ENCODE measurements at places on chromosomes 4 and X.
A peak's percentile ranks its signal among the peaks of the same experiment; 100 is the strongest.

DNA sequence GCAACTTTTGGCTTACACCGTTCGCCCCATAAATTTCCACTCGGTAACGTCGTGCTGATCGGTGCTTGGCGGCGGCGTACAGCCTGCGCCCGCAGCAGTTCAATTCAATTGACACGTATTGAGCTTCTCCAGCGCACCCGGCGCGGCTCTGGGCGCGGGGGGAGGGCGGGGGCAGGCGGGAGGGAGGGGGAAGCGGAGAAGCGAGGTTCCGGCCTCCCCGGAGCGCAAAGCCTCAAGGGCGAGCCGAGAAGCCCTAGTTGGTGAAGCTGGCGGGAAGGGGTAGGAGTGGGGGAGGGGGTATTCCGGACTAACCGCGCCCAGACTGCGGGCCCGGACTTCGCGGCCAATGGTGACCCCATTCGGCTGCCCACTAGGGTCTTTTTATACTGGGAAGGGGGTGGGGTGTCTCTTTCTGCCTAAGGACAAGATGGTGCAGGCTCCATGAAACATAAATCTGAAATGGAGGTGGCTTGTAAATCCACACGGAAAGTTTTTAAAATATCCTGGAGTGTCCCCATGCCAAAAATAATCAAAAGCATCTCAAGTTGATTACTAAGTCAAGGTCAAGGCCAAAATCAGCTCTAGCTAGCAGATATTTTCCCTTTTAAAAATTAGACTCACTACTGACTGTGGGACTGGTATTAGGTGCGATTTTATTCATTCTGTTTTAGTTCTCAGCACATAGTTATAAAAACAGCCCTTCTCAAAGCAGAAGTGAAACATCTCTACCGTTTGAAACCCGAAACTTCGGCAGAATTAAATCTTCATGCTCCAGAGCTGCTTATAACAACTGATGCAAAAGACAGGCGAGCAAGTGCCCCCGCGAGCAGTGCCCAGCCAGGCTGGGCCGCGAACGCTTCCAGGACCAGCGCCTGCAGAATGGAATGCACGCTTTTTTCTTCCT is 1.5 kb upstream of the BCOR start:
- no peak for DNase-seq

DNA sequence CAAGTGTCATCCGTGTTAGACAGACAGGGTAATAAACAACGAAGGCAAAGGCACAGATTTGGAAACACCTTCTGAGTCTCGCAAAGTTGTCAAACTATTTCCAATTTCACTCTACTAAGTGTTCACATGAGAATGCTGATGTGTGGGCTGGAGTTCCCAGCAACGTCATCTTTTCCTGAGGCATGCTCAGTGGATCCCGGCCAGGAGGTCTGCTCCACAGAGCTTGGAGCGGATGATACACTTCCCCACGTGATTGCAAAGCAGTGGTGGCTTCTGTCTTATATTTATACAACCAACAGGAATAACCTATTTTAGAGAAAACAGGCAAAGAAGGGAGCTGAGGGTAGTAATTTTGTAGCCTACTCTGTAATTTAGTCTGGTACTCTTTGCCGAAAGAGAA is 40.1 kb upstream of the PDK3 start:
- no peak for DNase-seq

DNA sequence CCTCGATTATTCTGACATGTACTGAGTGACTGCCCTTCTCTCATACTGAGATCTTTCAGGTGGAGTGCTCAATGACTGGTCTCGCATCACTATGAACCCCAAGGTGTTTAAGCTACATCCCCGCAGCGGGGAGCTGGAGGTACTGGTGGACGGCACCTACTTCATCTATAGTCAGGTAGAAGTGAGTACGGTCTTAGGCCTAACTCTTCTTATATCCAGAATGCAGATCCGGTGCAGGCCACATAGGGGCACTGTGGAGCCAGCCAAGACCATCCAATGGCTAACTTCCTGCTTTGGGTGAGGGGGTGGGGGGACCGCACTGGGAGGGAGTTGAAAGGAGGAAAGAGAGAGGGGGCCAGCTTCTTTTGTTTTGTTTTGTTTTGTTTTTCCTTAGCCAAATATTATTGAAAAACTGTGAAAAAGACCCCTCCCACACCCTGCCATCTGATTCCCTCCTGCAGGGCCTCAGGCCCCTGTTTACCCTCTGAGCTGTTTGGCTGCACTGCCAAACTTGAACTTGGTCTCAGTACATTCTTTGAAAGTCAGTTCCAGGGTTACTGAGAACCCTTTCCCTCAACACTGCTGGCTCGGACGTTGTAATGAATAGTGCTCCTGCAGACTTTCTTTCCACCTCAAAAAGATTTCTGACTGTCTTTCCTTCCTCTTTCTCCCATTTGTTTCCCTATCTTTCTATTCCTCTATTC is 16.2 kb downstream of the AWAT2 start:
- no peak for DNase-seq

DNA sequence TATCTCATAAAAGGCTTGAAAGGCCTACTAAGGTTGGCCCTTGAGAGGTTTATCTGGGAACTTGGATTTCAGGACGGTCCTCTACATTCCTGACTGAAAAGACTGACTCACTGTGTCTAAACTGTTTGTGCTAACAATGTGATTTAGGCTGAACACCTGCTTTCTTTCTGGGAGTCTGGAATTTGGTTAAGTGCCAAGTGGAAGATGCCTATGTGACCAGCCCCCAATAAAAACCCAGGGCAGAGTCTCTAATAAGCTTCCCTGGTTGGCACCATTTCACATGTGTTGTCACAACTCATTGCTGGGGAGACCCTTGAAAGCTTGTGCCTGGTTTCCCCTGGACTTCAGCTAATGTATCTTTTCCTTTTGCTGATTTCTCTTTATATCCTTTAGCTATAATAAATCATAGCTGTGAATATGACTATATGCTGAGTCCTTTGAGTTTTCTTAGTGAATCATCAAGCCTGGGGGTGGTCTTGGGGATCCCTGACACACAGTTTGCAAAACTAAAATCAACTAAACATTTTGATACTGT is 55.1 kb downstream of the GPR82 start:
- no peak for DNase-seq

GRCh38 chrX:12617241-12617640 is 174.0 kb upstream of the PRPS2 start:
- DNase-seq: no peak

GRCh38 chr4:109592367-109592766 is 32.3 kb downstream of the MCUB start:
- no peak for DNase-seq

DNA sequence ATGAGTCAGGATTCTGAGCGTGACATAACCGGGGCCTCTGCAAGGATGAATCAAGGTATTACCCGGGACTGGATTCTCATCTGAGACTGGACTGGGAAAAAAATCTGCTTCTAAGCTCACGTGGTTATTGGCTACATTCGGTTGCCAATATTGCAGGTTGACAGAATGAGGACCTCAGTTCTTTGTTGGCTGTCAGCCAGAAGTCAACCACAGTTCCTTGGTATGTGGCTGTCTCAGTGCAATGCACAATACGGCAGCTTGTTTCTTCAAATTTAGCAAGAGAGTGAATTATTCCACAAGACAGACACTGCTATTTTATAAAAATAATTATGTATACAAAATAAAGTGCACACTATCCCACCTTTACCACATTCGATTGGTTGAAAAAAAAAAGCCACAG is 424.2 kb downstream of the KLHL4 start:
- no peak for DNase-seq

DNA sequence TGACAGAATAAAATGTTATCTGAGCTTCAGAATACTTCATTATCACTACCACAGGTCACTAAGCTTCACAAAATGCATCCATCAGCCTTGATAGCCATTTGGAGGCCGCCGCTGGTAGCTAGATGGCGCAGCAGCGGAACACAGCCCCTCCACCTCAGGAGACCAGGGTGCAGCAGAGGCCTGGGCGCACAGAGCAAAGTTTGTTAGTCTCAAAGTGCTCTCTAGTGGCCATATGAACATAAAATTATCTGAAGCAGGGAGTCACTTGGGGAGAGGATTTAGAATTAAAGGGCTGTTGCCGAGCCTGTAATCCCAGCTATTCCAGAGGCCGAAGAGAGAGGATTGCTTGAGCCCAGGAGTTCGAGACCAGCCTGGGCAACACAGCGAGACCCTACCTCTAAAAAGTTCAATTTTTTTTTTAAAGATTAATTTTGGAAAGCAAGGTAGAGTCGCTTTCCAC is 8.1 kb upstream of the DCTD start:
- peak; percentile 15 for DNase-seq

DNA sequence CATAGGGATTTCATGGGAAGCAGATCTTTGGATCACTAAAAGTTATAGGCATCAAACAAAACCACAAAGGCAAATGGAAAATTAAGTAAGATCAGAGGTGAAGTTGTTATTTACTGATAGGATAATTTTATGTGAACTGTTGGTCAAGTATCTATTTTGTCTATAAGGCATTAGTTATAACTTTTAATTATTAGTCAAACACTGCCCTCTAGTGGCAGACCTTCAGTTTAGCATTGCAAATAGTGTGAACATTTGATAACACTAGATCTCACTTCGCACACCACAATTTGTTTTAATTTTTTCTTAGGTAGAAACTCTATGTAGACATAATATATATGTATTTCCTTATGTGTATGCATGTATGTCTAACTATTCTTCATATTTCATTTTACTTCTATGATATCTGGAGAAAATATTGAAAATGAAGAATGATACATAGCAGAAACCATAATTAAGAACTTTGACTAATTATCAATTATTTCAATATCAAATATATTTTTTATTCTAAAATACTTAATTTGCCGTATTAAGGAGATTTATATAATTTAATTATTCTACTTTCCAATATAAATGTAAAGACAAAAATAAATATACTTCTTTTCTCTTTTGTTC is 214.5 kb upstream of the TACR3 start:
- DNase-seq: no peak

DNA sequence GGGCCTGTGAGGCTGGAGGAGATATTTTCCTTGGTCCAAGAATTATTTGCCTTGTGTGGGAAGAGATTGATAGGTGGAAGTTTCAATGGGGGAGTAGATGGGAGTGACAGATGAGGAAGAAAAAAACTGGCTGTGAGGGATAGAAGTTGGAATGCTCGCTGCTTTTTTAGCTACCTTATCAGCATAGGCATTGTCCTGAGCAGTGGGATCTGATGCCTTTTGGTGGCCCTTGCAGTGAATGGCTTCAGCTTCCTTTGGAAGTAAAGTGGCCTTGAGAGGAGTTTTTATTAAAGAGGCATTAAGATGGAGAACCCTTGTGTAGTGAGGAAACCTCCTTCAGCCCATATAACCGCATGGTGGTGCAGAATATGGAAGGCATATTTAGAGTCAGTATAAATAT is 16.0 kb downstream of the KLKB1 start:
- DNase-seq: no peak

GRCh38 chr4:78776079-78776728 is at the start of gene BMP2K:
BMP2K (plus strand) TSS chr4:78776350; CDS start chr4:78776544, 194 bp downstream.
- peak; percentile 68 for DNase-seq

GRCh38 chrX:2650865-2651264 is 40.2 kb upstream of the CD99 start:
- no peak for DNase-seq

DNA sequence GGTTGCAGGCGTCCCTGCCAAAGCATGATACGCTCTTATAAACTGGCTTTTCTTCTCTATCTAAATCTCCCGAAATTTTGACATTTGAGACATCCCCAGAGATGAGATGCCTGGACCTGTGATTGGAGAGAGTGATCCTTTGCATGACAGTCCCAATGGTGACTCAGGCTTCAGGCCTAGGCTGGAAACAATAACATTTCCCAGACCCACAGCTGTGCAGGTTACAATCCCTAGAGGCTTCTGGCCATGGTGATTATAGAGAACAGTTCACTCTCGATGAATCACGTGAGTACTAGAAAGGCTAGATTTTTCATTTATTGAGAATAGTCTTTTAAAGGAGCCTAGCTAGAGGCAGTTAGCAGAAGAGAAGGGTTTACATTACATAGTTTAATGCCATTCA is 75.9 kb downstream of the SPATA18 start:
- no peak for DNase-seq

- DNase-seq: no peak
Measured at GRCh38 chr4:70606459-70606858, 14.4 kb downstream of the AMBN start.

DNA sequence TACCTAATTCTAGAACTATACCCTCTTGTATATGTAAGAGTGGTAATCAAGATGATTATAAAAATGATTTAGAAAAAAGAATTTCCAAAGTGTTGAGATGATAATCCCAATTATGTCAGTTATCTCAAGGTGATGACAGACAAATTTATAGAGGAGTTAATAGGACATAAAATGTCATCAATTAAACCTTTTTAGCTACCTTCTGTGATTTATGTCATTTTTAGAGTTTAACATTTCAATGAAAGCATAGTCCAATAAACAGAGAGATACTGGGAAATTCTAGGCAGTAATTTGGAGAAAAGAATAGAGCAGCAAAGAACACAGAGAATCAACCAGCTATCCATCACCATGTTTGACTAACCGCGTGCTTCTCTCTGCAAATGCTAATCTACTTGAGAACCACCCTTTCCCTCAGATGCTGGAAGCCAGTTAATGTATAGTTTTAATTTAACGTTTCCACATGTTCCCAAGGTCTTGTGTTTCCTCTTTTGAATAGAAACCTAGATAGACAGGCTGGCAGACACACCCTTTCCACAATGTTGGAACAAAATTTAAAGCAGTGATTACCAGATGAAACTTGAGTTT is 433.1 kb upstream of the FAM241A start:
- DNase-seq: no peak

- DNase-seq: no peak
Measured at GRCh38 chrX:134478374-134478773, 18.4 kb downstream of the HPRT1 start.

GRCh38 chr4:177190995-177191580 is 118.6 kb upstream of the NEIL3 start:
- no peak for DNase-seq

- no peak for DNase-seq
Measured at GRCh38 chrX:37651921-37652452, 33.6 kb upstream of the XK start.

- no peak for DNase-seq
Measured at GRCh38 chr4:65671372-65671771, 1.1 kb upstream of the EPHA5 start.

DNA sequence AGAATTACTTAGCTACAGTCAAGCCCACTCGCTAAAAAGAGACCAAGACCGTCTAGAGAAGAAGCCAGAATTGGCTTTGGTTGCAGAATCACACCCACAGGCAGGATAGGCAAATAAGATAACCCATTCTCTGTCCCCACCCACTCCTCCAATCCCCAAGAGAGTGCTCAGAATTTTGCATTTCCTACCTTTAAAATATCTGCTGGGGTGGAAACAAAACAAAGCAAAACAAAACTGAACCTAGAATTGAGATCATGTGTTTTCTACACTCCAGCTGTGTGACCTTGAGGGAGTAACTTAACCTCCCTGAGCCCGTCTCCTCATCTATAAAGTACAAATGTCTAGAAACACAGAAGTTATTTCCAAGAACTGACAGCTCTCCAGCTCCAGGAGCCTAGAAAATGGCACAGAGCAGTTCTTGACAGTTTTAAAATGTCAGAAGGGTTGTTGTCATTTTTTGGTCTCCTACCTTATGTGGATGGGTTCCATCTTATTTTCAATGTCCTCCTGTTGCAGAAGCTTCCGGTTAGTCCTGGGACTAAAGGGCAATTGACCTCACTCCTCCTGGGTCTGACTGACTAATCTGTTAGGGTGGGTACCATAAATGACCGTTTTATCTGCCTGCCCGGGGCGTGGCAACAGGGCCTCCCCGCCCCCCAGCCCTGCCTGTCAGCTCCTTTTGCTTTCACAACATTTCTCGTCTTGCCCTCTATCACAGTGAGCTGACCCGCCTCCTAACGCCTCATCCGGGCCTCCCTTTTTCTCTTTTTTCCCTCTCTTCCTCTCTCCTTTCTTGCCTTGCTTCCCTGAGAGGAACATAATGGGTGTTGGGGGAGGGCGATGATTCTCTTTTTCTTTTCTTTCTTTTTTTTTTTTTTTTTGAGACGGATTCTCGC is 114.0 kb downstream of the RBM47 start:
- no peak for DNase-seq
